Karpas-422 (cell line): ENCODE measurements at places on chromosomes 16 and 17. TPM values are rescaled to one million over a fixed set of nuclear protein-coding genes. Genes with fewer than 3 reads are reported as not detected.

Gene RNF43
- total RNA-seq: not detected in 2 replicates

Gene CLUH
- 39.1 and 67.3 TPM in 2 replicates for total RNA-seq

Gene MILR1
- total RNA-seq: 104 and 156 TPM in 2 replicates

Gene GPRC5B
- not detected in 2 replicates for total RNA-seq

Gene STX1B
- total RNA-seq: 0.07 and 0.11 TPM in 2 replicates

Gene GRIN2C
- not detected in 2 replicates for total RNA-seq

DNA sequence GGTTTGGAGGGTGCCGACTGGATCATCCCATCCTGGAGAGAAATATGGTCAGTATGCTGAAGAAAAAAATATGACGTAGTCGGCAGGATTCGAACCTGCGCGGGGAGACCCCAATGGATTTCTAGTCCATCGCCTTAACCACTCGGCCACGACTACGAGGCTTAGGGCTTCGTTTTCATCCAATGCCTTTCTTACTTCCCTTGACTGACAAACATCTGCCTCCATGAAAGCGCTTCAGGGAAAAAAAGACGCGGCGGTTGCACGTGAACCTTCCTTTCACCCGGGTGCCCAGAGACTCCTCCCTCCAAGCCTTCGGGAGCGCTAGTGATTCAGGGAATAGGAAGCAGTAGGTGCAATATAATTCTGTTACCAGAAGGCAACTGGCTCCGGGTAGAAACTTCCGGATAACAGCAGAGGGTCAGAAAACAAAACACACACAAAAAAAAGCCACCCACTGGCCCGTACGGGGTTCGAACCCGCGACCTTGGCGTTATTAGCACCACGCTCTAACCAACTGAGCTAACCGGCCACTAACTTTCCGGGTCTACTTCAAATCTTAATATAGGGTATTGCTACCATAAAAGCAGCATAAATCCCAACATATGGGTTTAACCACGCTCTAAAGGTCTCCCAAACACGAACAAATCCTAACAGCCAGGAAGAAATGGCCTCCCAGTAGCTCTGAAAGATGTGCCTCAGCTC, 16.3 kb upstream of the AURKB start:
- DNase-seq: peak; percentile 67

- no peak for DNase-seq
Observed at GRCh38 chr16:28513484-28514181, 7.0 kb upstream of the IL27 start.

GRCh38 chr17:34840750-34841149, 120.5 kb downstream of the CCT6B start:
- DNase-seq: peak; percentile 89

- no peak for DNase-seq
Observed at GRCh38 chr17:47872651-47873161, 21.7 kb upstream of the SP6 start.

- peak; percentile 70 for DNase-seq
Observed at GRCh38 chr17:39209317-39210092, 9.4 kb downstream of the RPL19 start.

GRCh38 chr16:19589106-19589505, 33.6 kb downstream of the VPS35L start:
- no peak for DNase-seq
